Omental fat pad (tissue), 4 donors: ENCODE measurements at places on chromosomes 12 and 14.

- DNase-seq, result no peak
Observed at GRCh38 chr12:76830436-76830835, 48.4 kb downstream of the CSRP2 start.

DNA sequence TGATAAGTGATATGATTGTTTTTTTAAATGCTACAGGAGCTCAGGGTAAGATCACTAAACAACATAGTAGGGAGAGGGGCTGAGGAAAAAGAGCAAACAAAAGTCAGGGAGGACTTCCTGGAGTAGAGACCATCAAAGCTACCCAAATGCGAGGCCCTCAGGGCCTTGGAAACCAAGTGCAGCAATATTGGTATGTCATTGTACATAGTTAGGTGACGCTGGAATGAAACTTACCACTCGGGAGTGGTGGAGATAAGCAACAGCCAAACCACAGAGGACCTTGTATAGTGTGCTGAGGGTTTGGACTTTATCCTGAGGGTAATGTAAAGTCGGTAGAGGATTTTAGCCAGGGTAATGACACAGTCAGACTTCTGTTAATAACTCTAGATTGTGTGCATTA is 13.8 kb downstream of the KITLG start:
- no peak for DNase-seq

GRCh38 chr12:46669720-46670119 is 156.1 kb downstream of the SLC38A4 start:
- DNase-seq, result no peak

GRCh38 chr12:31874961-31875608 is 84.1 kb upstream of the RESF1 start:
- DNase-seq, result no peak

DNA sequence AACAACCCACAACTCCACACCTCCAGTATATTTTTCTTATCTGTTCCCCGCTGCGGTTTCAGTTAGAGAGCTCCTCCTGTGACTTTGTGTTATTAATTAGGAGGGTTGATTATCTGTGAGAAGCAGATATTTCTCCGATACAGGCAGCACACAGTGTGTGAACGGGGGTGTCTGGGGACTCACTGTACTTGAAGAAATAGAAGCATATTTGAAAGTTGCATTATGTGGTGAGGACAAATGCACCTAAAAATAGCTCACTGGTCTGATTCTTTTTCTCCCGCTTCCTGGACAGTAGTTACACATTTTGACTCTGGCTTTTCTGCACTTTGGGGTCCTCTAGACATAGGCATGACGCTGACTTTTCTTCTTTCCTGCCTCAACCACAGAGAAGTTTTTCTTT is 277.7 kb downstream of the VRK1 start:
- DNase-seq, result no peak
